ENCODE measurements at places on chromosomes 11 and 22. TPM values are rescaled to one million over a fixed set of nuclear protein-coding genes. Genes with fewer than 3 reads are reported as not detected.

- ATAC-seq: no peak
These were observed 6.1 kb downstream of the CAPN5 start for GRCh38 chr11:77072851-77073327.

Gene ROBO3
- total RNA-seq: 17.6 TPM

Gene AGBL2
- 1.0 TPM for total RNA-seq

DNA sequence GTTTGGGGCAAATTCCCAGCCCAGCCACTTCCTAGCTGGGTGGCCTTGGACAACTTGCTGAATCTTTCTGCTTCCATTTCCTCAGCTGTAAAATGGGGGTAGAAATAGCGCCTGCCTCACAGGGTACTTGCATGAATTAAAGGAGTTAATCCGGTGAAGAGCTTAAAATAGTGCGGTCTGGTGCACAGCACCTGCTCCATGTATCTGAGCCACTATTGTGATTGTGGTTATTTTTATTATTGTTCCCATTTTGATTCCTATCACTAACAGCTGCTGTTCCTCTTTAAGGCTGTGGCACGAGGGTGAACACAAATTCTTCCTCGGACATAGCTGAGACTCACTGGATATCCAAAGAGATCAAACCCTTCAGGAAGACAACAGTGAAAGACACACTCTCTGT lies 46.9 kb upstream of the TP53I11 start:
- no peak for ATAC-seq

Gene TRPC6
- 0.33 TPM for total RNA-seq

Gene SLC22A6
- not detected for total RNA-seq
